ENCODE measurements at places on chromosomes 2 and 18. TPM values are rescaled to one million over a fixed set of nuclear protein-coding genes. Genes with fewer than 3 reads are reported as not detected.

DNA sequence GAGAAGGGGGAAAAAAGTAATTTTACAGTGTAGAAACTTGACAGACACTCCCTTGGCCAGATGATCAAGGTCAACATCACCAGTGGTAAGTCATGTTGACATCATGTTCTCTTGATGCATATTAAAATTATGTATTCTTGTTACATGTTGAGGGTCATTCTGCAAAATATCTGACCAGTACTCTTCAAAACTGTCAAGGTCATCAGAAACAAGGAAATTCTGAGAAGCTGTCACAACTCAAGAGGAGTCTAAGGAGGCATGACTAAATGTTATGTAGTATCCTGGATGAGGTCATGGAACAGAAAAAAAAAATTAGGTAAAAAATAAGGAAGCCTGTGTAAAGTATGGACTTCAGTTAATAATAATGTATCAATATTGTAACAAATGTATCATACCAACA is 6.3 kb downstream of the SGPP2 start:
- DNase-seq: no peak
- H3K27ac ChIP-seq: no peak overlapping the region
- no peaks in the 10 kb centered on the region for H3K36me3 ChIP-seq
- H3K4me1 ChIP-seq: no peaks in the 10 kb centered on the region
- no peak overlapping the region for H3K4me3 ChIP-seq
- peaks cover 9% of the 10 kb centered on the region for H3K27me3 ChIP-seq

GRCh38 chr2:43448011-43448821 is 147.6 kb downstream of the THADA start:
- H3K27ac ChIP-seq: no peak overlapping the region
- no peak for DNase-seq
- no peak overlapping the region for H3K4me3 ChIP-seq
- no peaks in the 10 kb centered on the region for H3K27me3 ChIP-seq
- no peaks in the 10 kb centered on the region for H3K36me3 ChIP-seq
- H3K4me1 ChIP-seq: peaks cover 10% of the 10 kb centered on the region

- H3K27ac ChIP-seq: no peak overlapping the region
- no peaks in the 10 kb centered on the region for H3K4me1 ChIP-seq
- no peak for DNase-seq
- H3K27me3 ChIP-seq: no peaks in the 10 kb centered on the region
Observed at GRCh38 chr2:99891428-99891780, 251.0 kb downstream of the AFF3 start.

DNA sequence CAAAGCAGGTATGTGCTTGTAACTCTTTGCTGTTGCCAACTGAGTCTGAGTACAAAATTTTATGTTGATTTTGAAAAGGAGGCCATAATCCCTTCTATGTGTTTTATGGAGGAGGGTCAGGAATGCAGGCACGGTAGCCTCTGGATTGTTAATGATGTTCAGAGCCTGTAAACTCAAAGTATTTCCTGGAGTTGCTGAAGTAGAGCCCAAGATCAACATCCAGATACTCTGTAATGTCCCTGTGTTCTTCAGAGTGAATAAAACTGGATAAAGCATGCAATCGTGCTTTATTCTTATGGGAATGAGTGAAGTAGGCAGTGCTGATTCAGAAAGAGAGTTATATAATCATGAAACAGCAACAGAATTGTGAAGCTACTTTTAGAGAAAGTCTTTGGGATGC is 61.8 kb upstream of the CHRNA1 start:
- no peak overlapping the region for H3K4me3 ChIP-seq
- DNase-seq: peak; percentile 58
- H3K27me3 ChIP-seq: no peaks in the 10 kb centered on the region
- no peaks in the 10 kb centered on the region for H3K36me3 ChIP-seq
- H3K27ac ChIP-seq: no peak overlapping the region

- no peak for DNase-seq
- H3K27me3 ChIP-seq: peaks cover 65% of the 10 kb centered on the region
- H3K4me1 ChIP-seq: no peaks in the 10 kb centered on the region
- no peak overlapping the region for H3K27ac ChIP-seq
- H3K4me3 ChIP-seq: no peak overlapping the region
Observed at GRCh38 chr2:113268621-113269360, 9.9 kb downstream of the PAX8 start.

ANKRD30B gene
- not detected for total RNA-seq

NMS gene
- not detected for total RNA-seq

TCF7L1 gene
- total RNA-seq: 30.8 TPM

PLCL1 gene
- total RNA-seq: 0.84 TPM
